ENCODE measurements at places on chromosomes 11 and 22.

- peak; percentile 7 for DNase-seq
These were observed 27.8 kb upstream of the ZNRF3 start for GRCh38 chr22:28855355-28856094.

GRCh38 chr11:95166781-95167180 lies 64.2 kb downstream of the SESN3 start:
- no peak for DNase-seq

DNA sequence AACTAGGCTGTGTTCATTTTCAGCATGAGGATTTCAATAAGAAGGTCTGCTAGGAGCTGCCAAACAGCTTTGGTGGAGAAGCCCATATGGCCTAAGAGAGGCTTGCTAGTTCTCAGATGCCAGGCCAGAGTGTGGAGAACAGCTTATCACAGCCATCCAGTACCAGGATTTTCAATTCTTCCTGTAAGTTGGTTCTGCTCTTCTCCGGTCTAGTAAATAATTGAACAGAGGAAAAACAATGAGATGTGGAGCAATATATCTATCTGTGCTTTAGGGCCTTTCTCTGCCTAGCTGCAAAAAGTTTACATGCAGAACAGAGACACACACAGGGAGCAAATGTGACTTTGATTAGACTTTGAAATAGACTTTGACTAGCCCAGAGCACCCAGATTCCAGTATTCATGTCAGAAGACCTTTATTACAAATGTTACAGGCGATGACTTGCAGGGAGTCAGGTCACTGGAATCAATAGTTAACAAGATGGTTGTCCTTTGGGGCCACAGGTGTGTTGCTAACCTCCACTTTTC lies 19.8 kb upstream of the PPP2R1B start:
- no peak for DNase-seq

GRCh38 chr11:44911029-44911814 lies 39.5 kb downstream of the TP53I11 start:
- DNase-seq = peak; percentile 20

DNA sequence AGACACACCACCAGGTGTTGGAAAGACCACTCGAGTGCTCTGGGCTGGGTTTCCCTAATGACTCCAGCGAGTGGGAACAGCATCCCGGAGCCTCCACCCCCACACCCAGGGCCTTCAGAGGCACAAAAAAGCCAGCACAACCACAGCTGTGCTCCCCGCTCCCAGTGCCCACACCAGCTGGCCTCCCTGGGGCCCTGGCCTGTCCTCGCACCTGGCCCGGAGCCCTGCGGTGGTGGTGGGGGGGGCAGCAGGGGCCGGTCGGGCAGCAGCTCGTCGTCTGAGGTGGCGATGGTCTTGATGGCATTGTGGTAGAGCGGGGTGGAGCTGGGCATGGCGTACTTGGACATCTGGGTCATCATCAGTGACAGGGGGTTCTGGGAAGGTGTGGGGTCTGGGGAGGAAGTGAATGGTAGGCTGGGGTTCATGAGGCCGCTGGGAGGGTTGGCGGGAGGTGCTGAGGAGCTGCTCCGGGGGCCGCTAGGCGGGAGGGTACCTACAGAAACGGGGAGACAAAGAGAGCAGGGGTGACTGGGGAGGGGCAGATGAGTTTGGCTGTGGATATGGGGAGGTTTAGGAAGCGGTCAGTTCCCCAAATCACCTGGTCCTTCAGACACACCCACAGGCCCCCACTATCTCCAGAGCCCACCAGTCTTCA lies 16.1 kb downstream of the CXCR5 start:
- no peak for DNase-seq

DNA sequence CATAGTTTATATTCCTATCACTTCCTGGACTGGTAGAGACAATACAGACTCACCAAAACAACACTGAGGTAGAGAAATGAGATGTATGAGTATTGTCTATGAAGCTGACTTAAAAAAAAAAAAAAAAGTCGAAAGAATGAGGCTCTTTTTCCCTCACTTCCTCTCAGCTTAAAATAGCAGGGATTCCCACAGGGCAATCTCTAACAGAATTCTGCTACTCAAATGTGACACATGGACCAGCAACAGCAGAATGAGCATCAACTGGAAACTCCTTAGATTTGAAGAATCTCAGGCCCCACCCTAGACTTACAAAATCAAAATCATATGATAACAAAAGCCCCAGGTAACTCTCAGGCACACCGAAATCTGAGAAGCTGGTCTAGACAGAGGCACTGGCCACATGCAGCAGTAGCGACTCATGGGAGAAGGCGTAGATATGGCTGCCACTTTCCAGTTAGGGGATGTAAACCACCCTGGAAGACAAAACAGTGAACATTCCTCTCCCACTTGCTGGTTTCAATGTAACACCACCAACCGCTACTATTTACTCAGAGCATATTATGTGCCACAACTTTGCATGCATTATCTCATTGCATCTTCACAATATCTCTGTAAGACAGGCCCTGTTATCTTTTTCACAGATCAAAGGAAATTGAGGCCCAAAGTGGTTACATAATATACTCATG lies 128.0 kb downstream of the RBFOX2 start:
- peak; percentile 72 for DNase-seq

DNA sequence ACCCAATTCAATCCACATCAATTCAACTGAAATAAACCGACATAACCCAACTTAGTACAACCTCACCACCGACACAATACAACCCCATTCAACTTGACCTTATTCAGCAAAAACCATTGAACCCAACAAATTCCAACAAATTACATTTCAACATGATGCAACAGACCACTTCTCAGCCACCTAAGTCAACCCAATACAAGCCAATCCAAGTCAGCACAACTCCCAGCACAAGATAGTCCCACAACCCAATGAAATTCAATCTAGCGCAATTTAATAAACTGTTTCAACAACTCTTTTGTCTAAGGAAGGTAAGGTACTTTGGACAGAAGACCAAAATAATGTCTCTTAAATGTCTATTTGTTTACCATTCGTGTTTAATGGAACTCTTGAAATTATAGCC lies 226.0 kb downstream of the MIAT start:
- no peak for DNase-seq

- DNase-seq = no peak
These were observed 10.3 kb downstream of the UBASH3B start for GRCh38 chr11:122665861-122666260.

DNA sequence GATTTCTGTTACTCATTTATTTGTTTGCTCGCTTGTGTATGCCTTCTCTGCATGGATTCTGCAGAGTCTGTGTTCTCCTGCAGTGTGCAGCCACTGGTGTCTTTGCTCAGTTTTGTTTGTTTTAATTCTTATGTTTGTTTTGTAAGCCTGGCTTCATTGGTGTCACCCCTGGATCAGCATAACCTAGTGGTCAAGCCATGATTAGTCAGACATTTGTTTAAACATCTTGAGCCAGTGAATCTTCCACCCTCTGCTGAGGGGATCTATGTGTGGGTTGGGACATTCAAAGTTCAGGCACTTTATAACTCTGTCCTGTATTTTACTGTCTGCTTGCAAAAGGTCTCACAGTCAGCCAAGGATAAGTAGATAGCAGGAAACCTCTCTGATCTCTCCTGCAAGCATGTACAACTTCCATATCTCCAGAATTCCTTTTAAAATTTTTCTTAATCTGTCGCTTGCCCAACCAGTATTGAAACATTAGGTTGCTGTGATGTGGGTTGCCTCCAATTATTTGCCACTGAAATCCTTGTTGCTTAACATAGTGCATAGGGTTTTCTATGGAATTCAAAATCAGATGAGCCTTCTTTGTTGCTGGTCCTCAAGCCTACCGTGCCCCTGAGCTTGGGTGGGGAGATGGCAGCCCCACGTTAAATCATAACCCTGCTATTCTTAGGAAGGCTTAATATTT lies 86.8 kb downstream of the KCNQ1OT1 start:
- no peak for DNase-seq

DNA sequence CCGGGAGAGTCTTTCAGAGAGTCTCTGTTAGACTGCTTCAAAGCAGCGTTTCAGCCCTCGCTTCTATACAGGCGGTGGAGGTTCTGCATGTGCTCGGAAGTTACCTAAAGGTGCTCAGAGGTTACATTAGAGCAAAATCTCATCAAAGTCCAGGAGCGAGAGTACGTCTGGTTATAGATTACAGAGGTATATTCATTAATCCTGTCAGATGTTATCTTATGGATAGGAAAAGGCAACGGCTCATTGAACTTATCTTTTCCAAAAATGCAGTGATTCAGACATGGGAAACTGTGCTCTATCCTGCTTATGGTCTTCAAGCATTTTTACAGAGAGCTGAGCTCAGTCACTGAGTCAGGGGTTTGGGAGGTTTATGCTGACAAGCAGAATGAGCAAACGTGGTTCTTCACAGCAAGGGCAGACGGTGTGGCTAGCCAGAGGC lies 9.1 kb upstream of the ZBED5 start:
- DNase-seq = no peak

DNA sequence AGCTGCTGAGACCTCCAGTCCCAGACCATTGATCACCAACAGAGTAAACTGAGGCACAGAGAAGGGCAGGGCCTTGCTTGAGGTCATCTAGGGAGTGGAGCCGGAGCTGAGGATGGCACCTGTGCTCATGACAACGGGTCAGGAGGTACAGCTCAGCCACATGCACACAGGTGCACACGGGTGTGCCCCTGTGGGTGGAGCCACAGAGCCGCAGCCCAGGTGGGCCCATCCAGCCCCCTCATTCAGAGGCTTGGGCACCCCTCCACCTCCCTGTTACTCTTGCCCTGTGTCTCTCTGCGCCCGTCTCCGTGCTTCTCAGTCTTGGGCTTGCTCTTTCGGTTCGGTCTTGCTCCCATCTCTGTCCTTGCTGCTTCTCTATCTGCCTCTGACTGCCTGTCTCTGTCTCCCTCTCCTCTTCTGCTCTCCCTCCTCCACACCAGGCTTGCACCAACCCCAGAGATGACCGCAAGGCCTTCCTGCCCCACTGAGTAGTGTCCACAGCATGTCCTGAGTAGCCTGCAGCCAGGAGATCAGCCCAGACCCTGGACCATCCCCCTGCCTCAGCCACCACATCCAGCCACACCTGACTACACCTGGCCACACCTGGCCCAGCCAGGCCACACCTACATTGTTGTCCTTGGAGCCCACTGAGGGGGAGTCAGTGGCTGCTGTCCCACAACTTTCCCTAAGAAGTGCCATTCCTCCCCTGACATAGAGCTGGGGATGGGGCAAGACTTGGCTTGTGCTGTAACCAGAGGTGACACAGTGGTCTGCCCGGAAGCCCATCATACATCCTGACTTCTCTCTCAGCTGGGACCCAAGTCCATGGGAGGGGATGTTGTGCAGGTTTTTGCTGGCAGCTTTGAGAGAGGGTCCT lies 39.3 kb upstream of the CRYBB3 start:
- no peak for DNase-seq

- DNase-seq = no peak
These were observed 482.6 kb downstream of the MIAT start for GRCh38 chr22:27139935-27140511.

DNA sequence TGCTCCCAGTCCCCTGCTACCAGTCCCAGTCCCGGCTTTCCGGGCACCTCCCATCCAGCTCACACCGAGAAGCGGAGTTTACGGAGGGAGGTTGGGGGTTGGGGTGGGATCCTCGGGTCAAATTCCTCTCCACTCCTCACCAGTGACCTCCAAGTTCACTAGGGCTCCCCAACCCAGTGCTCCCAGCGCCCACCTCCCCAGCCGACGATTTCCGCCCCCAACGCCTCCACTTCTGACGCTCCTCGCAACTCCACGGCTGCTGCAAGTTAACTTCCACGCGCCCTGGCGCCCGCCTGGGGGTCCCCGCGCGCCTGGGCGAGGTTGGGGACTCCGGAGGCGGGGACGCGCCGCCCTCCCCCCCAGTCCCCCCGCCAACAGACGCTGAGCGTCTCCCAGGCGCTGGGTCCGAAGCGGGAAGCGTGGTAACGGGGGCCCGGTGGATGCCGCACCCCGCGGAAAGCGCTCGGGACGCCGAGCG lies 526 bp downstream of the TPST2 start:
- DNase-seq = no peak

- no peak for DNase-seq
These were observed 17.1 kb upstream of the OR52M1 start for GRCh38 chr11:4527926-4528325.

GRCh38 chr11:65491614-65492386 lies 7.0 kb upstream of the MALAT1 start:
- DNase-seq = peak; percentile 98

DNA sequence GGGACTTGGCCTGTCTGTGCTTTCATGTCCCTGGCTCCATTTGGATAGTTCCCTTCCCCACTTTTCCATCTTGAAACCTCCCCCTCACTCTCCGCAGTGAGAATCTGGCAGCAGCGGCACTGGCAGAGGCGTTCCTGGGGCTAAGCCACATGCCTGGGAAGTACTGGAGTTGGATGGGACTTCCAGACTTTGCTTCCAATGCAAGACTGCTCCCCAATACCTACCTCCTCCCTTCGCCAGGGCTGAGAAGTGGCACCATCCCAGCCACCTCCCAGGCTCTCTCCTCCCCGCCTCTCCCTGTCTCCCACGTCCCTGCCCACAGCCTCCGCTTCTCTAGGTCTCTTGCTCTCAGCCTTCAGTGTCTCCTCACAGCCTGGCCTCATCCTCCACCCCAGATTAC lies 16.6 kb downstream of the TST start:
- no peak for DNase-seq

GRCh38 chr11:73995731-73996130 lies 13.1 kb upstream of the UCP2 start:
- no peak for DNase-seq

- no peak for DNase-seq
These were observed 161.4 kb downstream of the WT1 start for GRCh38 chr11:32273931-32274330.

DNA sequence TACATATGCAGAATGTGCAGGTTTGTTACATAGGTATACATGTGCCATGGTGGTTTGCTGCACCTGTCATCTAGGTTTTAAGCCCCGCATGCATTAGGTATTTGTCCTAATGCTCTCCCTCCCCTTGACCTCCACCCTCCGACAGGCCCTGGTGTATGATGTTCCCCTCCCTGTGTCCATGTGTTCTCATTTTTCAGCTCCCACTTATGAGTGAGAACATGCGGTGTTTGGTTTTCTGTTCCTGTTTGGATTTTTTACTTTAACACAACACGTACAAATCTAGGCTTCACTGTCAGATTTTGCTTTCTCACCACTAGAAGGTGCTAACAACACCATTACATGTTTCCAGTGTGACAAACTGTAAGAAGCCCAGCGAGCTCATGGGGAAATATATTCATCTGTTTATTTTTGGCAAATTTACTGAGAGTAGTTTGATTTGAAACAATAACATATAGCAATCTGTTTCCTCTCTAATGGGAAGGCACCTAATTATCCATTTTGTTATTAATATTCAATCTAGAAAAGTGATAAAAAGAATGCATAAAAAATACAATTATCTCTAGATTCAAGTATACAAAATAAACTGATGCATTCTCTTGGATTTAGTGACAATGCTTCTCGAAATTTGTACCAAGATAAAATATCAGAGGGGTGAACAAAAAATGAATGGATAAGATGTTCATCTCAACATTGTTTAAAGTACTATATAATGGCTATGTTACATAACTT lies 23.2 kb upstream of the BIRC3 start:
- DNase-seq = no peak

Data from foreskin keratinocyte (primary cell).